ENCODE measurements at places on chromosomes 3 and 15.
A peak's percentile ranks its signal among the peaks of the same experiment; 100 is the strongest.

DNA sequence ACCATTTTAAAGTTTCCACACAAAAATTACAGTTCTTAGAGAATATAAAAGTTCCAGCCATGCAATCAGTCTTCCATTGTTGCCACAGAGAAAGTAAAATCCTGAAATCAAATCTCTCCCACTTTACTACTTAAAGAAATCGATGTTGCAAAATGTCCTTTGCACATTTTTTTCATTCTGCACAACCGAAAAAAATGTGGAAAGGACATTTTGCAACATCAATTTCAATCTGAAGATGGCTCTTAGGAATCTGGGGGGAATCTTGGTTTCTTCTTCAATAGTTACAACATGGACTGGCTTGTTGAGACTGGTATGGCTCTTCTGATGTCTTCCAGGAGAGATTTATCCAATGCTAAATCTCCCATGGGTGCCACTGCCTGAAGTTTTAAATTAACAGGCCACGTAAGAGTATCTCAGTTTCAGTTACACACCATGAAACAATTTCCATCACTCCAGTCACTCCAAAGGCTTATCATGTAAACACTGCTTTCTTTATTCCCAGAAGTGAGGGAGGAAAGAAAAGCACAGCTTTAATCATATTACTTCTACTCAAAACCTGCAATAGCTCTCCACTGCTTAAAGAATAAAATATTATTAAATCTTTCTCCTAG is 55.8 kb upstream of the CTNNB1 start:
- no peak for DNase-seq

DNA sequence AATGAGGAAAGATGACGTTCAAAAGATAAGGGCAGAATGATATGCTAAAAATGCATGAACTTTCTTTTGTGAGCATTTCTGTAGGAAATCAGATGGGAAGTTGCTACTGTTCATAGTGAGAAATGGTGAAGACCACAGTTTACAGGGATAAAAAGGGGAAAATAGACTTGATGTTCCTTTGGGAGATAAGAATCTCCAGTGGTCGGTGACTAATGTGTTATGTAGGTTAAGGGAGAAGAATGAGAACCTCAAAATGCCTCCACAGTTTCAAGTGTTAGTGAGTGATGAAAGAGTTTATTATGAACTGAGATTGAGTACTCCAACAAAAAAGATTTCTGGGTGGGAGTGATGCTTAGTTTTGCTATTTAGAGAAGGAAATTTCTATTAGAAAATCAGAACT is 247.2 kb downstream of the LSAMP start:
- no peak for DNase-seq

DNA sequence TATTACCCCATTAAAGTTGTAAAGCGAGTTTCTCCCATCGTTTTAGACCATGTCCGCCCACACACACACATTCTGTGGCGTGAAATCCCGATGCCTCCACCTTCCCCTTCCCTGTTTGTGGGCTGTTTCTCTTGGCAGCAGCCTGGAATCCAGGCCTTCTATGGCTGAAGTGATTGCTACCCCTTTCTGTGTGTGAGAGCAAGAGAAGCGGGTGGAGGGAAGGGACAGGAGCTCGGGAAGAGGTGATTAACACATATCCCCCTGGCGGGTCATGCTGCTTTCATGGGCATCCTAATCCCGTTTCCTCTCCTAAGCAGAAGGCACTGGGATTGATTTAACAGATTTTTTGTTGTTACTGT is 283.8 kb upstream of the RGMA start:
- DNase-seq, result no peak

DNA sequence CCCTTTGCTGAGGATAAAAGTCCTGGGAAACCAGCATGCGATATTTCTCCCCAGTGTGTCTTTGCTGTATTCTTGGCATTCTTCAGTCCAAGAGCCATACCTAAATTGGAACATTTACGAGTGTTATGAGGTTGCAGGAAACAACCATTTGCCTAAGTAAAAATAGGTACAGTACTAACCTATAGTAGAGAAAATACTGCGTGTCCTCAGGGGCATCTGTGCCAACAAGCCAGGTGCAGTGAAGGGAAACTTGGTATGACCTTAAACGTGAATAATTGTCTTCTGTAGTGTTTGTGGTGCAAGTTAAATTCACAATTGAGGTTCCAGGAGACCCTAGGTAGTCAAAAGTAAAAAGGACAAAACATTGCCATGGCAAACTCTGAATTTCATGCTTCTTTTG is 12.2 kb downstream of the IL5RA start:
- DNase-seq, result no peak

DNA sequence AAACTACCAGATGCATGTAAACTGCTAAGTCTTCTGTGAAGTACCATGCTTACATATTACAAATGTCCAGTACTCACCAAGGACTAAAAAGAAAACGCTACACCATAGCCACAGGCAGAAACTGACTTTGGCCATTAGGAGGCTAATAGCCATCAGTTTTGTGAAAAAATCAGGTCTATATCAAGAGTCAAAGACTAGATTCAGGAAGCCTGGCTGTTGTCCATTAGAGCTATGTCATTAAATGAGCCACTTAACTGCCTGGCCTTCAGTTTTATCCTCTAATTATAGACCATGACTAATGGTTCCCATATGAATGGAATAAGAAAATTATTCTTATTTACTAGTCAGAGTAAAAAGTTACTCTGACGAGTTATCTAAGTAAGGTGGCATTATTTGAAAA is 144.1 kb downstream of the VPS13C start:
- peak; percentile 2 for DNase-seq

GRCh38 chr3:8112587-8112986 is 389.0 kb upstream of the LMCD1 start:
- no peak for DNase-seq

DNA sequence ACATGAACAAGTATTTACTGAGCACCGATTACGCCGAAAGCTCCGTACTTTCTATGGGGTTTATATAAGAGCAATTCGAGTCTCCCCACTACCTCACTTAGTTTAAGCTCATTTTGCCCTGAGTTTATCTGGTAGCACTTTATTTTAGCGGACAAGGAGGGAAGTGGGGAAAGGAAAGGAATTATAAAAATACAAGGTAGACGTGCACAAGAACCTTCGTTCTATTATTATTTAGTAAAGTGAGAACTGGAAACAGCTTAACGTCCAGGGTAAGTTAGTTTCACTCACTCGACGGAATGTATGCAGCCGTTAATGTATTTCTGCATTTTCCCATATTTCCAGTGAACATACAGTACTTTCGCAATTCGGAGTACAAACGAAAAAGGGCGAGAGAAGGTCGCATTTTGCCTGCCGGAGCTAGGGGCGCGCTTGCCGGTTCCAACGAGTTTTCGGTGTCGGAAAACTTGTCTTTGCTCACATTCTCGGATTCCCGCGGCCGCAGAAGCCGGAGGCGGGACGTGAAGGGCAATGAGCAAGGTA is 1.2 kb upstream of the STT3B start:
- DNase-seq, result no peak

DNA sequence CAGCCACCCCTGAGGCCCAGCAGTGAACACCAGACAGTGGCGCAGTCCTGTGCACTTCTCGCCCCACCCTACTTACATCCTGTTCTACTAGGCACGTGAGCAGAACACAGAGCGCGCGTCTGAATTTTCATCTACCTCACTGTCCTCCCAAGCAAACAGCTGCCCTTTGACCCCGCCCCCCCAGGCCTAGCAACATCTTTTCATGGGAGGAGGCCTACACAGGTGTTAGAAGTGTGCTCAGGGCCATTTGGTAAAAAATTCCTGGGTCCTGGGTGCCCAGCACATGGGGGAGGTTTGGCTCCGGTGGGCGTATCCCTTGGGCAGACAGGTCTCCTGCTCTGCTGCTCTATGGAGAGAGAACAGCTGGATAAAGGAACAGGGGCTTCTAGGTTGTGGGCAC is 95.0 kb downstream of the MYLK start:
- DNase-seq, result no peak

DNA sequence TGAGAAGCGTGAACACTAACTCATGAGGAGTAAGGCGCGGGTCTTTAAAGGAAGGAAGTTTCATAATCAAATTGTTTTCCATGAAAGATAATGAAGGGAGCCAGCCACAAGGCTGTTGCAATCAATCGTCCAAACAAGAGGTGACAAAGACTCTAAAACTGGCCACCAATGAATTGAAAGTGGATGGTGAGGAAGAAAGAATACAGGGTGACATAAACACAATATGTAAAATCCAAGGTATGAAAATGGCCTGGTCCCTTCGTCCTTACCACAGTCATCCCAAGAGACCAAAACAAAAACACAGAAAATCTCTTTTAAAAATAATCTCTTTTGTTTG is 12.0 kb downstream of the CD86 start:
- no peak for DNase-seq

DNA sequence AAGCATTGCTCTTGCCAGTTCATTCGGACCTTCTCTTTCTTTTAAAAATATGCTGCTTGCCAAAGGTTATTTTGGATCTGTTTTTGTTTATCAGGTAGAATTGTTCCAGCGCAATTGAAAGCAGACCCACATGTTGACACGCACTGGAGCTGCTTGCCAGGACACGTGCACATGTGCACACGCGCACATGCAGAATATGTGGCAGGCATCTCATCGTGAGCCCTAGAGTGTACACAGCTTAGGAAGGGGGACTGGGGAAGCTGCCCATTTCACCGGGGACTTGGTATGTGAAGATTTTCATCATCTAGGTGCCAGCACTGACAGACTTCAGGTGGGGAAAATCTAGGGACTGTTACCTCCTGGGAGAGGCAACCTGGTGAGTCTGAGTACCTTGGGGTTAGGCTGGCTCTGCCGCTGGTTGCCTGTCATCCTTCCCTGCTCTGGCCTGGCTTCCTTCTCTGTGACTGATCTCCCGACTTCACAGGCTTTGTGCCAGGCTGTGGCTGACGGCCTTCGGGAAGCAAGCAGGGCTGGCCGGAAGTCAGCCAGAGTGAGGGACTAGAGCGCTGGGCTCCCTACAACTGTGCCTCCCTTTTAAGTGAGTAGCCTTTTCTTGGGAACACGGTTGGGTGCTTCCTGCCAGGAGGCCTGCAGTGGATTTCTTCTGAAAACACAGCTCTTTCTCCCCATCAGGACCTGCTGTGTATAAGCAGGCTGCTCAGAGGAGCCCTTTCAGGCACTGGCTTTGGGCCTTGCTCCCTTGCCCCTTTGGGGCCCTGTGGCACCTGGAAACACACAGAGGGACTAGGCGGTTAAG is 129.3 kb downstream of the EEFSEC start:
- DNase-seq, result no peak

DNA sequence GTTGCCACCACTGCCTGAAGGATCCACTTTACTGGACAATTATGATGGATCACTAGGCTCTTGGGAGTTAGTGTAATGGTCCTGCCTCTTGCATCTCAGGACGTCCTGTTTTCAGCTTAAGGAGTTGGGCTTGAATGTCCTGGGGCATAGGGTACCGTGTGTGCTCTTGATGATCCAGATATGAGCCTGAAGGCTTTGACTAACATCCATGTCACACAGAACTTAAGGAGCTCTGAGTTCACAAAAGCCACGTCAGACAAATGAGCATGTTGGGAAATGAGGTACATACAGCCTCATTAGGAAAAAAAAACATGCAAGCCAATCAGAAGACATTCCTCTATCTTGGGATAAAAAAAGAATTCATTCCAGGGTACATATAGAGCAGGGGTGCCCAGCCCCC is 40.8 kb downstream of the CA12 start:
- no peak for DNase-seq

DNA sequence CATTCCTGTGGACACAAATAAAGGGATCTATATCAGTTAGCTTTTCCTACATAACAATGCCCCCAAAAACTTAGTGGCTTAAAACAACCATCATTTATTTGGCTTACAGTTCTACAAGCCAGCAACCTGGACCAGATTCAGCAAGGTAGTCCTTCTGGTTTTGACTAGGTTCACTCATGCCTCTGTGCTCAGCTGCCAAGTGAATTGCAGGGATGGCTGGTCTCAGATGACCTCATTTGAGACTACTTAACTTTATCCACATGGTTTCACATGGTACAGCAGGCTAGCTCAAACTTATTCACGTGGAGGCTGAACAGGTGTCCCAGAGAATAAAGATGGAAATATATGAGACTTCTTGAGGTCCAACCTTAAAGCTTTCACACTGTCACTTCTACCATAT is 119.3 kb upstream of the BFSP2 start:
- DNase-seq, result no peak

DNA sequence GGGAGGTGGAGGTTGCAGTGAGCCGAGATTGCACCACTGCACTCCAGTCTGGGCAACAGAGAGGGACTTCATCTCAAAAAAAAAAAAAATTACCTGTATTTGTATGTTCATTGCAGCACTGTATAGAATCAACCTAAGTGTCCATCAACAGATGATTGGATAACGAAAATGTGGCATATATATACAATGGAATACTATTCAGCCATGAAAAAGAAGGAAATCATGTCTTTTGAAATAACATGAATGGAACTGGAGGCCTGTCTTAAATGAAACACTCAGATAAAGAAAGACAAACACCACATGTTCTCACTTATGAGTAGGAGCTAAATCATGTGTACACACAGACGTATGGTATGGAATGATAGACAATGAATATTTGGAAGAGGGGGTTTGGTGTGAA is 59.4 kb upstream of the MEF2A start:
- no peak for DNase-seq

DNA sequence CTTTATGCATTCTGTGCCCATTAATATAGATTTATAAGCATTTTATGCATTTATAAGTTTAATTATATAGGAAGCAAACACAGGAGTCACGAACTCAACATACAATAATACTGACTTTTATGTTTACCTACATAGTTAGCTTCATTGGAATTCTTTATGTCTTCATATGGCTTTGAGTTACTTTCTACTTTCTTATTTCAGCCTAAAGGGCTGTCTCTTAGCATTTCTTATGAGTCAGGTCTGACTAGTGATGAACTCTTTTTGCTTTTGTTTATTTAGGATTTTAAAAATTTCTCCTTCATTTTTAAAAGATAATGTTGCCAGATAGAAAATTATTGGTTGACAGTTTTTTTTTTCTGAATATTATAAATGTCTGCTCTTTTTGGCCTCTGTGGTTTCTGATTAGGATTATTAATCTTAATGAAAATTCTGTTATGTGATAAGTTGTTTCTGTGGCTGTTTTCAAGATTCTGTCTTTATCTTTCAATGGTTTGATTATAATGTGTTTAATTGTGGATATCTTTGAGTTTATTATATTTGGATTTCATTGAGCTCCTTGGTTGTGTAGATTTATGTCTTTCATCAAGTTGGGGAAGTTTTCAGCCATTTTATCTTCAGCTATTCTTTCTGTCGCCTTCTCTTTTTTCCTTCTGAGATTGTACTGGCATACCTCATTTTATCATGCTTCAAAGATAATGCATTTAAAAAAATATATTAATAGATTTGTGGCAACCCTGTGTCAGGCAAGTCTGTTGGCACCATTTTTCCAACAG is 54.3 kb downstream of the ATP2C1 start:
- DNase-seq, result no peak

- no peak for DNase-seq
Measured at GRCh38 chr15:86125775-86126174, 46.1 kb downstream of the AGBL1 start.

DNA sequence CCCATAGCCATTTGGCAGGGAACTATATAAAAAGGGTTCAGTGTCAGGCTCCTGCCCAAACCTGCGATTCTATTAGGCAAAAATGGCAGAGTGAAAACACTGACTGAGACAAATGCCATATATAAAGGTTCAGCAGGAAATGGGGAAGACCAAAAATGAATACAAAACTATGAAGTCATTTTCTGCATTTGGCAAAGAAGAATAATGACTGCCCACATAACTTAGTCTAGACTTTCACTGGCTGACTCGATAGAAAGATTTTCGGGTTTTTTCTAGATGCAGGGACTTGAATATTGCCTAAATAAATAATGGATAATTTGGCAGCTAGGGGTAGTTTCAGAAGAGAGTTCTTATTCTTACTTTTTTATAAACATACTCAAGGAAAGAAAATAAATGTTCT is 178.0 kb downstream of the TPRG1 start:
- DNase-seq, result no peak
